Activated CD8-positive, alpha-beta T cell treated with anti-CD3 and anti-CD28 coated beads, Interleukin-2, amount 10 ng/mL, durations not matched to agents 7 days and 5 days (primary cell): ENCODE measurements at places on chromosomes 5 and 9. TPM values are rescaled to one million over a fixed set of nuclear protein-coding genes. Genes with fewer than 3 reads are reported as not detected.
A peak's percentile ranks its signal among the peaks of the same experiment; 100 is the strongest.

Gene BHMT2
- not detected for total RNA-seq

DNA sequence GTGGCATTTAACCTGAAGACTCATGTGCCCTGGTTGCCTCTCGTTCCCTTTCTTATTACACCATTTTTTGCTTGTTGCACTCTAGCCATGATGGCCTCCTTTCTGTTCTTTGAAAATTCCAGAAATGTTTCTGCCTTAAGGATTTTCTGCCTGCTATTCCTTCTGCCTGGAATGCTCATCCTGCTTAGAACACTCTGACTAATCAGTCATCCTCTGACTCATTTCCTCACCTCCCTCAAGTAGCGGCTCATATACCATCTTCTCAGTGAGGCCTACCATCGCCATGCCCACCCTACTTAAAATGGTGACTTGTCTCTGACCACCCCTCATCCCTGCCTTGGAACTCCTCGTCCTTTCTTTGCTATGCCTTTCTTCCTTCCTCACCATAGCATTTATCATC lies 68.8 kb downstream of the KIF4B start:
- DNase-seq = no peak
- no peak overlapping the region for H3K27ac ChIP-seq
- H3K36me3 ChIP-seq = no peaks in the 10 kb centered on the region
- H3K27me3 ChIP-seq = no peaks in the 10 kb centered on the region
- H3K4me1 ChIP-seq = no peaks in the 10 kb centered on the region
- no peak overlapping the region for H3K4me3 ChIP-seq

GRCh38 chr9:36985769-36986467 lies 48.1 kb downstream of the PAX5 start:
- DNase-seq = no peak
- peak overlapping the region; percentile 1 for H3K4me3 ChIP-seq
- peaks cover 71% of the 10 kb centered on the region for H3K27me3 ChIP-seq
- H3K36me3 ChIP-seq = peaks cover 5% of the 10 kb centered on the region
- H3K27ac ChIP-seq = no peak overlapping the region

Gene C6
- not detected for total RNA-seq

- H3K27ac ChIP-seq = peak overlapping the region; percentile 51
- no peaks in the 10 kb centered on the region for H3K36me3 ChIP-seq
- H3K4me3 ChIP-seq = no peak overlapping the region
- H3K4me1 ChIP-seq = peaks cover 57% of the 10 kb centered on the region
- H3K27me3 ChIP-seq = no peaks in the 10 kb centered on the region
These were observed 17.3 kb downstream of the SLC22A5 start for GRCh38 chr5:132386644-132387286.

- H3K36me3 ChIP-seq = no peaks in the 10 kb centered on the region
- H3K4me1 ChIP-seq = no peaks in the 10 kb centered on the region
- DNase-seq = no peak
- no peak overlapping the region for H3K4me3 ChIP-seq
These were observed 339.5 kb upstream of the ZNF608 start for GRCh38 chr5:125085797-125086505.

GRCh38 chr5:127011961-127012644 lies 18.3 kb downstream of the MARCHF3 start:
- H3K27me3 ChIP-seq = no peaks in the 10 kb centered on the region
- DNase-seq = no peak
- no peak overlapping the region for H3K27ac ChIP-seq
- peaks cover 2% of the 10 kb centered on the region for H3K36me3 ChIP-seq
- no peak overlapping the region for H3K4me3 ChIP-seq
- H3K4me1 ChIP-seq = peaks cover 5% of the 10 kb centered on the region

Gene HRCT1
- not detected for total RNA-seq

Gene HNRNPK
- 683 TPM for total RNA-seq

- no peak overlapping the region for H3K27ac ChIP-seq
- H3K4me1 ChIP-seq = no peaks in the 10 kb centered on the region
- H3K36me3 ChIP-seq = no peaks in the 10 kb centered on the region
- no peaks in the 10 kb centered on the region for H3K27me3 ChIP-seq
- no peak for DNase-seq
- no peak overlapping the region for H3K4me3 ChIP-seq
These were observed 192.8 kb downstream of the CDH18 start for GRCh38 chr5:19795218-19795617.

Gene ADGRD2
- total RNA-seq = not detected

DNA sequence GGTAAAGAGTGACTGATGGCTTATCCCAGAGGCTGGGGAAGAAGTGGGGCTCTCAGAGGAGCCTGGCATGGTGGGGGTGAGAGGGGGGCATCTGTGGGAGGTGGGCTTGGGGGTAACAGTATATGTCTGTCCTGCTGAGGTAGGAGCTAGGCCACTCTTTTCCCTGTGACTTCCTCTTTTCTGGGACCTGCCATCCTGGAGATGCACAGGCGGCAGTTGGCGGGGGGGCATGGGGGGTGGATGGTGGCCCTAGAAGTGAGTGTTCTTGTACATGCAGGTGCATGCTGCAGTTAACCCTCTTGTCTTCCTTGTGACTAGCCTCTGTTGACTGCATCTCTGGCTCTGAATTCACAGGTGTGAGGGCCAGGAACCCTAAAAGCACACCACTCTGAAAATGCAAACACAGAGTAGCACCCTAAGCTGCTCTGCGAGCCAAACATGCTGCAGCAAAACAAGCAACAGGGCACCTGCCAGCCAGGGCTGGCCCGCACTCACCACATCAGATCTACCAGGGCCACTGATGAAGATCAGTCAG lies 123.8 kb upstream of the SHB start:
- H3K27me3 ChIP-seq = no peaks in the 10 kb centered on the region
- H3K4me3 ChIP-seq = no peak overlapping the region
- no peaks in the 10 kb centered on the region for H3K4me1 ChIP-seq
- H3K36me3 ChIP-seq = no peaks in the 10 kb centered on the region
- DNase-seq = no peak
- no peak overlapping the region for H3K27ac ChIP-seq

DNA sequence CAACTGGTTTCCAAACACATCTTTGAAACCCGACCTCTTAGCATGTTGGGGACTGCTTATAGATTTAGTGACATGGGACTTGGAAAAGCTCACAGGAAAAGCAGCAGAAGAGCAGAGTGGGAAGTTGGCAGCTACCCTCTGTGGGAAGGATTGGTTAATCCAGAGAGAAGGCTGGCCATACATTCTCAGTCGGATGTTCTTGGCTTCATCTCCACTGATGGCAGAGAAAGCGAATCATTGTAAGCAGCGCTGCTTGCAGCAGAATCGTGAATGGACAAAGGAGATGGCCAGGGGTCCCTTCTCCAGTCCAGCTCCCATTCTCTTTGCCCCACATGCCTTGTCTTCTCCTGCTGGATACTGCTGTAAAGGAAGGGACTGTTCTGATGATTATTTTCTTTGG lies 62.7 kb downstream of the MEGF10 start:
- H3K4me1 ChIP-seq = no peaks in the 10 kb centered on the region
- DNase-seq = no peak
- no peaks in the 10 kb centered on the region for H3K36me3 ChIP-seq

- H3K4me3 ChIP-seq = no peak overlapping the region
- H3K4me1 ChIP-seq = no peaks in the 10 kb centered on the region
- no peak for DNase-seq
- no peaks in the 10 kb centered on the region for H3K27me3 ChIP-seq
These were observed 168.4 kb upstream of the GDNF start for GRCh38 chr5:38008198-38008597.

- no peak overlapping the region for H3K4me3 ChIP-seq
- H3K27me3 ChIP-seq = peaks cover 2% of the 10 kb centered on the region
- H3K36me3 ChIP-seq = no peaks in the 10 kb centered on the region
These were observed 8.3 kb downstream of the CRB2 start for GRCh38 chr9:123364241-123364824.

GRCh38 chr5:178274781-178275537 lies 42.4 kb upstream of the PHYKPL start:
- H3K27ac ChIP-seq = no peak overlapping the region
- no peaks in the 10 kb centered on the region for H3K36me3 ChIP-seq
- peaks cover 13% of the 10 kb centered on the region for H3K4me1 ChIP-seq
- no peaks in the 10 kb centered on the region for H3K27me3 ChIP-seq
- DNase-seq = no peak
- no peak overlapping the region for H3K4me3 ChIP-seq

Gene ERAP2
- 96.0 TPM for total RNA-seq

GRCh38 chr5:80931411-80931810 lies 28.8 kb upstream of the RASGRF2 start:
- no peaks in the 10 kb centered on the region for H3K27me3 ChIP-seq
- H3K4me3 ChIP-seq = no peak overlapping the region
- H3K36me3 ChIP-seq = no peaks in the 10 kb centered on the region
- peaks cover 6% of the 10 kb centered on the region for H3K4me1 ChIP-seq
- H3K27ac ChIP-seq = no peak overlapping the region
- no peak for DNase-seq

DNA sequence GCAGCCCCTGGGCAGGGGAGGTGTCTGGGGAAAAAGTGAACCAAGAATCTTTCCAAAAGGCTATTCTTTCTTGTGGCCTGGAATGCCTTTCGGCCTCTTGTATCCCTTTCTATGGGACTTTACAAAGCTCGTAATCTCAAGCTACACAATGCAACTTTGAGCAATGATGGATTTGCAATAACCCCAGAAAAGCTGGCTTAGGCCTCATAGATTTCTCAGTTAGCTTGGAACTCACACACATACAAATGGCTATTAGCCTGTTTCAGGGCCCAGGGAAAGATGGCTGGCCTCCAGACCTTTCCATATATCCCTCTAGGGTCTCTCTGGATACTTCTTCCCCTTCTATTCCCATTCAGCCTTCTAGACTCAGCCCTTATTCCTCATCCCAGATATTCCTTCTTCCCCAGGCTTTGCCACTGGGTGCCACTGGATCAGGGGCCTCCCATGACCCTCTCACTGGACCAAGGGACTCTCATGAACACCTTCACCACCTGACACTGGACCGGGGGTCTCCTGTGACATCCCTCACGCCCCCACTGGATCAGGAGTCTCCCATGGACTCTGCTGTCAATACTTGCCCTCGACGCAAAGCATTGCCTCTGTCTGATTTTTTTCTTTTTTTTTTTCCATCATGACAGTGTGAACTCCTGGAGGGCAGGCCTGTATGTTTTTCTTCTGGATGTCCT lies 59.5 kb downstream of the RAD23B start:
- H3K36me3 ChIP-seq = peaks cover 7% of the 10 kb centered on the region
- H3K27me3 ChIP-seq = no peaks in the 10 kb centered on the region
- no peak overlapping the region for H3K27ac ChIP-seq
- DNase-seq = peak; percentile 9
- no peak overlapping the region for H3K4me3 ChIP-seq

GRCh38 chr9:14434971-14435718 lies 121.2 kb upstream of the NFIB start:
- H3K27me3 ChIP-seq = peaks cover 9% of the 10 kb centered on the region
- DNase-seq = no peak
- no peaks in the 10 kb centered on the region for H3K36me3 ChIP-seq

DNA sequence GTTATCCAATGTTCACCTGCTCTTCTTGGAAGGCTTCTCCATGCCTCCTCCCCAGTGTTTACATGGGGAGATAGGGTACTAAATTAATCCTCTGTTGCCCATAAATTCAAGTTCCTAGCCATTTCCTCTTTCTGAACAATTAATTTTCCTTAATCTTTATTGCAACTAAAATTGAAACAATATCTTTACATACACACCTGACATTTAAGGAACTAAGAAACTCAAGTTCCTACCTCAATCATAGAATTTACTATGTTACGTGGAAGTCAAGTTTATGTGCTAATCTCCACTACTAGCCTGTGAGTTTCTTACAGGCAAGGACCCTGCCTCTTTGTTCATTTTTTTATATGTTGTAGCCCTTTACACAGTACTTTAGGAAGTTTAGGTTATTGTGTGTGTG lies 10.1 kb upstream of the ADRB2 start:
- no peaks in the 10 kb centered on the region for H3K36me3 ChIP-seq
- H3K4me3 ChIP-seq = no peak overlapping the region
- no peak overlapping the region for H3K27ac ChIP-seq
- peaks cover 17% of the 10 kb centered on the region for H3K27me3 ChIP-seq

GRCh38 chr5:6792911-6793471 lies 79.8 kb downstream of the TENT4A start:
- peak overlapping the region; percentile 44 for H3K27ac ChIP-seq
- peaks cover 16% of the 10 kb centered on the region for H3K27me3 ChIP-seq
- H3K4me1 ChIP-seq = peaks cover 16% of the 10 kb centered on the region

GRCh38 chr5:157371655-157372471 lies 88.2 kb upstream of the NIPAL4 start:
- H3K36me3 ChIP-seq = peaks cover 72% of the 10 kb centered on the region
- no peak overlapping the region for H3K4me3 ChIP-seq
- H3K4me1 ChIP-seq = peaks cover under 1% of the 10 kb centered on the region
- DNase-seq = no peak
- H3K27me3 ChIP-seq = no peaks in the 10 kb centered on the region

DNA sequence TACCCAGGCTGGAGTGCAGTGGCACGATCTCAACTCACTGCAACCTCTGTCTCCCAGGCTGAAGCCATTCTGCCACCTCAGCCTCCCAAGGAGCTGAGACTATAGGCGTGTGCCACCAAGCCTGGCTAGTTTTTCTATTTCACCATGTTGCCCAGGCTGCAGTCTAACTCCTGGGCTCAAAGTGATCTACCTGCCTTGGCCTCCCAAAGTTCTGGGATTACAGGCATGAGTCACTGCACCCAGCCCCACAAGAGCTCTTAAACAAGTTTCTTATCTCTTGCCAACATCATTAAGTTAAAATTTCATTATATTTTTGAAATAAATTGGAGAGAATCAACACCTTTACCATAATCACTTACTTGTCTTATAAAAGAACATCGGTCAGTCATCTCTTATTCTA lies 280.3 kb downstream of the ARHGEF28 start:
- no peak for DNase-seq
- H3K4me3 ChIP-seq = no peak overlapping the region
- H3K36me3 ChIP-seq = no peaks in the 10 kb centered on the region
- no peaks in the 10 kb centered on the region for H3K4me1 ChIP-seq
- peaks cover 8% of the 10 kb centered on the region for H3K27me3 ChIP-seq

GRCh38 chr9:97473717-97474116 lies 27.7 kb upstream of the TMOD1 start:
- H3K36me3 ChIP-seq = peaks cover 10% of the 10 kb centered on the region
- no peaks in the 10 kb centered on the region for H3K4me1 ChIP-seq
- no peak overlapping the region for H3K4me3 ChIP-seq
- no peak overlapping the region for H3K27ac ChIP-seq

Gene IFNA13
- not detected for total RNA-seq

Gene DOCK2
- total RNA-seq = 320 TPM

- no peaks in the 10 kb centered on the region for H3K27me3 ChIP-seq
- no peak overlapping the region for H3K27ac ChIP-seq
- no peak overlapping the region for H3K4me3 ChIP-seq
- peak; percentile 52 for DNase-seq
- peaks cover 12% of the 10 kb centered on the region for H3K36me3 ChIP-seq
- peaks cover 18% of the 10 kb centered on the region for H3K4me1 ChIP-seq
These were observed 35.4 kb downstream of the UBE2R2 start for GRCh38 chr9:33852216-33852826.

- no peak overlapping the region for H3K4me3 ChIP-seq
- no peaks in the 10 kb centered on the region for H3K27me3 ChIP-seq
- DNase-seq = no peak
- H3K4me1 ChIP-seq = peaks cover 44% of the 10 kb centered on the region
- peaks cover 79% of the 10 kb centered on the region for H3K36me3 ChIP-seq
These were observed 35.4 kb downstream of the OTULIN start for GRCh38 chr5:14699807-14700400.

Gene GRPEL2
- 30.0 TPM for total RNA-seq

GRCh38 chr5:165836046-165836445 lies 2330.6 kb downstream of the MAT2B start:
- no peak for DNase-seq
- no peaks in the 10 kb centered on the region for H3K36me3 ChIP-seq
- H3K27me3 ChIP-seq = no peaks in the 10 kb centered on the region
- H3K4me3 ChIP-seq = no peak overlapping the region
- no peak overlapping the region for H3K27ac ChIP-seq
